ENCODE measurements at places on chromosomes 12 and 14.

DNA sequence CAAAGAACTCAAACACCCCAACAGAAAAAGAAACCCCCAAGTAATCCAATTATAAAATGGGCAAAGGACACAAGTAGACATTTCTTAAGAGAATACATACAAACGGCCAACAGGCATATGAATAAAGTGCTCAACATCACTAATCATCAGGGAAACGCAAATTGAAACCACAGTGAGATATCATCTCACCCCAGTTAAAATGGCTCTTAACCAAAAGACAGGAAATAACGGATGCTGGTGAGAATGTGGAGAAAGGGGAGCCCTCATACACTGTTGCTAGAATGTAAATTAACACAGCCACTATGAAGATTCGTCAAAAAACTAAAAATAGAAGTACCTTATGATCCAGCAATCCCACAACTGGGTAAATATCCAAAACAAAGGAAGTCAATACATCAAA is 52.4 kb downstream of the CLMN start:
- H3K4me1 ChIP-seq = peaks cover 41% of the 10 kb centered on the region
- no peak for DNase-seq
- H3K36me3 ChIP-seq = no peaks in the 10 kb centered on the region
- H3K4me3 ChIP-seq = peak overlapping the region; percentile 2

- no peak for DNase-seq
- no peak overlapping the region for H3K27ac ChIP-seq
- H3K4me3 ChIP-seq = no peak overlapping the region
Observed at GRCh38 chr12:11209113-11209512, 22.4 kb upstream of the TAS2R42 start.

- no peaks in the 10 kb centered on the region for H3K36me3 ChIP-seq
- no peak overlapping the region for H3K27ac ChIP-seq
- no peaks in the 10 kb centered on the region for H3K27me3 ChIP-seq
Observed at GRCh38 chr12:46499226-46499625, 126.7 kb upstream of the SLC38A2 start.

DNA sequence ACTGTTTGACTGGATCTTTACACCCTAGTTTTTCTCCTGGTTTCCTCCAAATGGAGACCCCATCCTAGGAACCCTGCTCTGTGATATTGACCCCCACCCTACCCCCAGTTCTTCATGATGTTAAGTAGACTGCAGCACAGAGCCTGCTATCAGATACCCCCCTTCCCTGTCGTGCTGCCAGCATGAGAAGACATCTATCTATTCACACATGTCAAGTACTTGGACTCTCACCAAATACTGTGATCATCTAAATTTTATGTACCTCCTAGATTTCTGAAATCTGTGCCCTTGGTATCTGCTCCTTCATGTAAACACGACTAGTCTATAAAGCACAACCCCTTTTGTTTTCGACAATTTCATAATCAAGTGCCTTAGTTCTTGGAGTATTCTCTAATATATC is 38.9 kb downstream of the FERMT2 start:
- H3K27me3 ChIP-seq = no peaks in the 10 kb centered on the region
- H3K4me1 ChIP-seq = peaks cover 2% of the 10 kb centered on the region
- H3K4me3 ChIP-seq = no peak overlapping the region
- no peaks in the 10 kb centered on the region for H3K36me3 ChIP-seq
- no peak overlapping the region for H3K27ac ChIP-seq
- DNase-seq = no peak

DNA sequence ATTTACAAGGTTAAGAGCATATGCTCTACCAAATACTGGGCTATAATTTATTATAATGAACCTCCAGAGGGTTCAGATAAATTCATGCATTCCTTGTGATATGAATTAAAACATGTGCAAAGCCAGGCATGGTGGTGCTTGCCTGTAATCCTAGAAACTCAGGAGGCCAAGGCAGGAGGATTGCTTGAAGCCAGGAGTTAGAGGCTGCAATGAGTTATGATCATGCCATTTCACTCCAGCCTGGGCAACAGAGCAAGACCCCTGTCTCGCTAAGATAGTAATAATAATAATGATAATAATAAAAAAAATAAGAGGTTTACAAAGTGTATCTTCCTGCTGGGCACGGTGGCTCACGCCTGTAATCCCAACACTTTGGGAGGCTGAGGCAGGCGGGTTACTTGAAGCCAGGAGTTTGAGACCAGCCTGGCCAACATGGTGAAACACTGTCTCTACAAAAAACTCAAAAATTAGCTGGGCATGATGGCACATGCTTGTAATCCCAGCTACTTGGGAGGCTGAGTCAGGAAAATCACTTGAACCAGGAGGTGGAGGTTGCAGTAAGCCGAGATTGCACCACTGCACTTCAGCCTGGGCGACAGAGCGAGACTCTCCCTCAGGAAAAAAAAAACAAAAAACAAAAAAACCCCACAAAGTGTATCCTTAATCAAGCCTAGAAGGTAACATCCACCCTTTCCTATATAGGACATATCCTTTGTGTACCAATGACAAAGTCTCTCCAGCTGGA is 7.3 kb upstream of the CS start:
- no peak overlapping the region for H3K4me3 ChIP-seq
- H3K27me3 ChIP-seq = no peaks in the 10 kb centered on the region
- no peak overlapping the region for H3K27ac ChIP-seq
- DNase-seq = no peak
- peaks cover 4% of the 10 kb centered on the region for H3K4me1 ChIP-seq

DNA sequence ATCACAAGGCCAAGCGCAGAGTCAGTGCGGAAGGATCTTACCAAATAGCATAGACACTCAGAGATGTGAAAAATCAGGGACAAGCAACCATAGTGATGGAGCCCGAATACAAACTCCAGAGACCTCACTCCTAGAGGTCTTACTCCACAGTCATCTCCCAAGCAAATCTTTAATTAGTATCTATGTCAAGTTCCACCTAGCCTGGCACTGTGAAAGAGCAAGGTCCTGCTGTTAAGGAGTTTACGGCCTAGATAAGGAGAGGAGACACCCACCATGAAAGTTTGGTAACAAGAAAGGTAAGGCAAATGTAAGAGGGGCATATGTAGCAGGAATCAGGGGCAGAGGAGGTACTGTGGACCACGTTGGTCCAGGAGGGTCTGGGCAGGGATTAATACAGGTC is 7.4 kb upstream of the PLEKHG6 start:
- no peak for DNase-seq
- H3K36me3 ChIP-seq = no peaks in the 10 kb centered on the region
- no peaks in the 10 kb centered on the region for H3K4me1 ChIP-seq
- H3K27ac ChIP-seq = no peak overlapping the region
- H3K4me3 ChIP-seq = no peak overlapping the region
- no peaks in the 10 kb centered on the region for H3K27me3 ChIP-seq
